ENCODE measurements at places on chromosomes 2 and 18. TPM values are rescaled to one million over a fixed set of nuclear protein-coding genes. Genes with fewer than 3 reads are reported as not detected.
A peak's percentile ranks its signal among the peaks of the same experiment; 100 is the strongest.

GRCh38 chr2:216636551-216637450 is 3.6 kb downstream of the IGFBP2 start:
- H3K27me3 ChIP-seq: peaks cover 10% of the 10 kb centered on the region
- peak overlapping the region; percentile 72 for H3K27ac ChIP-seq
- peak overlapping the region; percentile 99 for H3K4me3 ChIP-seq
- peaks cover 51% of the 10 kb centered on the region for H3K4me1 ChIP-seq
- H3K36me3 ChIP-seq: peaks cover 40% of the 10 kb centered on the region
- peak; percentile 59 for DNase-seq

DNA sequence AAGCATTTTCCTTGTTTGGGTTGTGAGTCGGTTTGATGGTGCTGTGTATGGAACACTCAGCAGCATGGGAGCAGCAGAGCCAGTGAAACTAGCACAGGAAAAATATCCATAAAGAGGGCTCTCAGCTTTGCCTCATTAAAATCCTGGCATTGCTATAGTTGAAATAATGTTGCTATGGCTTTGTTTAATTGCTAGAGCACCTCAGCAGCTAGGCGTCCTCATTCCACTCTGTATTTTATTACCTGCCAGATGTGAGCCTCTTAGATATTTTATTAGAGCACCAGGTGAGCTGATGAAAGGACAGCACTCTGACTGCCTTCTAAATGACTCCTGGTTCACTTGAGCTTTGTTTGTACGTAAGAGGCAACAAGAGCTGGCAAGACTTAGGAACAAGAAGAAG is 232.4 kb downstream of the MTX2 start:
- H3K27me3 ChIP-seq: no peaks in the 10 kb centered on the region
- H3K4me3 ChIP-seq: no peak overlapping the region
- H3K27ac ChIP-seq: no peak overlapping the region
- DNase-seq: no peak
- H3K4me1 ChIP-seq: no peaks in the 10 kb centered on the region
- no peaks in the 10 kb centered on the region for H3K36me3 ChIP-seq

GRCh38 chr2:37851828-37852584 is 73.1 kb upstream of the RMDN2 start:
- H3K4me3 ChIP-seq: no peak overlapping the region
- no peak for DNase-seq
- H3K36me3 ChIP-seq: no peaks in the 10 kb centered on the region
- no peaks in the 10 kb centered on the region for H3K27me3 ChIP-seq

- peaks cover 23% of the 10 kb centered on the region for H3K4me1 ChIP-seq
- no peaks in the 10 kb centered on the region for H3K36me3 ChIP-seq
- peak; percentile 80 for DNase-seq
Observed at GRCh38 chr2:134245340-134245984, 8.4 kb upstream of the MGAT5 start.

DNA sequence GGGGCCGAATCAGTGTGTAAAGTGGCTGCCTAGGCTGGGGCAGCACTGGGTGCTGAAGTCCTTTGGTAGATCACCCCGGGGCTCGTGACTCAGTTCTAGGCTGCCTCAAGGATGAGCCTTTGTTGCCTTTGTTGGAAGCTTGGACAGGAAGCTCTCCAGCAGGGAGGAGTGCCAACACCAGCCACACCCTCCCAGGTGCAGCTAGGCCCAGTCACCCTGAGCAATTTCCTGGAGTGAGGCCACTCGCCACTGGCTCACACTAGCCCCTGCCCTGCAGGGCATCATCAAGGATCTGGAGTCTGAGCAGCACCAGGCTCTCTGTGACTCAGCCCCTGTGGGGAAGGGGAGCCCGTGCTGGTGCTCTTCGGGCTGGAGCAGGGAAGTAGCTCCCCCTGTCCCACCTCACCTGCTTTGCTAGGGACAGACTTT is 6.7 kb upstream of the SDC1 start:
- peaks cover 7% of the 10 kb centered on the region for H3K27me3 ChIP-seq
- H3K4me3 ChIP-seq: no peak overlapping the region
- H3K36me3 ChIP-seq: no peaks in the 10 kb centered on the region
- no peak overlapping the region for H3K27ac ChIP-seq

The GALNT14 gene
- 6.8 TPM for total RNA-seq

The ITGB6 gene
- 0.07 TPM for total RNA-seq

All from WTC11 (cell line).